ENCODE measurements at places on chromosomes 2 and 18.
A peak's percentile ranks its signal among the peaks of the same experiment; 100 is the strongest.

DNA sequence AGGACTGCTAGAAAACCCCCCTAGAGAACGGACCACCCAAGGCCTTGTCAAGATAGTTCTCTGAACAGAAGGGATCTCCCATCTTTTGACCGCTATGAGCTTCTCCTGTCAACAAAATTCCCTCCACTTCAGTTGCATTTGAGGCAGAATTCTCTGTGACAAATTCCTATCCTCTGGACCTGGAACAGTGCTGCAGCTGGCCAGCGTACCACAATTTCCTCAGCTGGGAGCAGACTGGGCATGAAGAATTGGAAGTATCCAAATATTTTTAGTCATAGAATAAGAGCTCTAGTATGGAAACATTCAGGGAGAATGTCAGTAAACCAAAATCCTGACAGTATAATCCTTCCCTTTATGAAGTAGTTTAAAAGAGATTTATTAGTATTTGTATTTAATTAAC is 147.1 kb upstream of the BOD1L2 start:
- no peak for DNase-seq

- DNase-seq: no peak
Measured at GRCh38 chr2:989781-990467, 39.3 kb downstream of the SNTG2 start.

DNA sequence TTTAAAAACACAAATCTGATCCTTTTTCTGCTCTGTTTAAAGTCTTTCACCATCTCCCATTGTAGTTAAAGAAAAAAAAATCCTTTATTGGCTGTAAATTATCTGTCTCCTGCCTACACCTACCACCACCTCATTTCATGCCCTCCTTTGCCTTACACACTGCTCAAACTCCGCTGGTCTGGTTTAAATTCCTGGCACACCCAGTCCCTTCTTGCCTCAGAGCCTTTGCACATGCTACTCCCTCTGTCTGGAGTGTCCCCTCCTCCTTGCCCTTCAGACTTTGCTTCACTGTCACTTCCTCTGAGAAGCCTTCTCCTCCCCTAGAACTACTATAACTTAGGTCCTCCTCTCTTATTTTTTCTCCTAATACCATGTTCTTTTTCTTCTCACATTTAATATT is 49.6 kb downstream of the OSBPL6 start:
- DNase-seq: no peak

- no peak for DNase-seq
Measured at GRCh38 chr18:45503990-45504389, 111.3 kb upstream of the SLC14A2 start.

DNA sequence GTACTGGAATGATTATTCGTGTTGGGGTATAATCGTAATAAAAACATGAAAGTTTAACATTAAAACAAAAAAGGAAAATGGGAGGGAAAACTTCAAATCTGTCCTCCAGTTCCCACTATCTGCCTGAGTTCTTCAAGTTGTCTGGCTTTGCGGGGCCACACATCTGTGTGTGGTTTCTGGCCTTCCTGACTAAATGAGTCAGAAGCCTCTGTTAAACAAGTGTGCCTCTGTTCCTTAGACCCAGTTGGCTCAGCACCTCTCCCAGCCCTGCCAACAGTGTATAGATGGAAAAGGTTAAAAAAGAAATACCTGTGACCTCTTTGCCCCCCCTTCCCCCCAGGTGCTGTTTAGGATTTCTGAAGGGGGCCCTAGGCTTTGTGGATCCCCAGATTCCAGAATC is 30.2 kb downstream of the XDH start:
- peak; percentile 69 for DNase-seq

GRCh38 chr2:225276207-225276606 is 123.3 kb upstream of the NYAP2 start:
- DNase-seq: no peak

DNA sequence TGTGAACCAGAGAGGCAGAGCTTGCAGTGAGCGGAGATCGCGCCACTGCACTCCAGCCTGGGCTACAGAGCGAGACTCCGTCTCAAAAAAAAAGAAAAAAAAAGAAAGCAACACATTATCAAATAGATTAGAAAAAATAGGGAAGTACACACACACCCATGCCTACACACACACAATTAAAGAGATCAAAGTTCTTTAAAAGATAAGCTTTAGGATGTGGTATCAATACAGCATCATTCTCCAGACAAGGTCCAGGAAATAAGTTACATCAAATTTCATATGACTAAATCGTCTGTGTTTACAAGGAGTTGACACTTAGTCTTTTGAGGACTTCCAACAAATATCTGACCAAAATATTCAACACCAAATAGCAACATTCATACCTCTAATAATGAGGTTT is 25.7 kb downstream of the PGAP1 start:
- no peak for DNase-seq

- peak; percentile 98 for DNase-seq
Measured at GRCh38 chr2:20067992-20068584, 16.7 kb upstream of the LAPTM4A start.

DNA sequence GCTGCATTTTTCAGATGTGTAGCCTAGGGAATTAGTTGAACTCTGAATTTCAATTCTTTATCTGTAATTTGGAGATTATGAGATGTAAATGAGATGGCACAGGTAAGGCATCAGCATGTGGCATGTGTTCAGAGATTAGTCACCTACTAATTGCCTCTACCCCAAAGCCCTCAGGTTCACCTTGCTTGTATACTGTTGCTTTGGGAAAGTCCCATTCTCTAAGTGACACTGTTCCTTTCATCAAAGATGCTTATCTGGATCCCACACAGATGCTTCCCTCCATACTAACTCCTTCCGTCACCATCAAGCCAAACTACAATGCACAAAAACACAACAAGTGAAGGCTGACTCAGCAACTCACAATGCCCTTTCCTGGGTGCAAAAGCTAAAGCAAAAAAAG is 143.7 kb downstream of the LRATD1 start:
- no peak for DNase-seq

DNA sequence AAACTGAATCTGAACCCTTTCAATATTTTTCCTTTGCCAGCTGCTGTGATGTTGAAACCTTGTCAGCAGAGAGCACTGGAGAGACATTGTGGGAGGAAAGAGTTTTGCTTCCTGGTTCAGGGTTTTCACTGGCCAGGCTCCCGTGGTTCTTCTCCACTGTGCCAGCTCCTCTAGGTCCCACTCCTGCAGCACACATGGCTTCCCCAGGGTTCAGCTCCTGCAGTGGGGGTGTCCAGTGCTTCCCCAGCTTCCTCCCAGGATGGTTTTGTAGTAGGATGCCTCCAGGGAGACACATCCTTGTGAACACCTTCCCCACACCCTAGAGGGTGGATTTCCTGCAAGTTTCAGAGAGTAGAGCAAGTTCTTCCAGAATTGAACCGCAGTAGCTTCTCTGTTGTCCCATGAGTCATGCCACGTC is 24.0 kb upstream of the SULT1C3 start:
- DNase-seq: no peak

- no peak for DNase-seq
Measured at GRCh38 chr2:199470672-199471442, 13.1 kb upstream of the SATB2 start.

DNA sequence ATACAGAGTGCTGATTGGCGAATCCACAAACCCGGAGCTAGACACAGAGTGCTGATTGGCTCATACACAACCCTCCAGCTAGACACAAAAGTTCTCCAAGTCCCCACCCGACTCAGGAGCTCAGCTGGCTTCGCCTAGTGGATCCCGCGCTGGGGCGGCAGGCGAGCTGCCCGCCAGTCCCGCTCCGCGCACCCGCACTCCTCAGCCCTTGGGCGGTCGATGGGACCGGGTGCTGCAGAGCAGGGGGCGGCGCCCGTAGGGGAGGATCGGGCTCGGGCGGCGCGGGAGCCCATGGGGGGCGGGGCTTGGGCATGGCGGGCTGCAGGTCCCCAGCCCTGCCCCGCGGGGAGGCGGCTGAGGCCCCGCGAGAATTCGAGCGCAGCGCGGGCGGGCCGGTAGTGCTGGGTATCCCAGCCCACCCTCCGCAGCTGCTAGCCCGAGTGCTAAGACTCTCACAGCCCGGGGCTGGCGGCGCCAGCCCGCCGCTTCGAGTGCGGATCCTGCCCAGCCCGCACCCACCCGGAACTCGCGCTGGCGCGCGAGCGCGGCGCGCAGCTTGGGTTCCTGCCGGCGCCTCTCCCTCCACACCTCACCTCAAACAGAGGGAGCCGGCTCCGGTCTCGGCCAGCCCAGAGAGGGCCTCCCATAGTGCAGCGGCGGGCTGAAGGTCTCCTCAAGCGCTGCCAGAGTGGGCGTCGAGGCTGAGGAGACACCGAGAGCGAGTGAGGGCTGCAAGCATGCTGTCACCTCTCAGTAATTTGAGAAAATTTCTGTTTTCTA is 75.5 kb upstream of the ATP5MC3 start:
- no peak for DNase-seq

DNA sequence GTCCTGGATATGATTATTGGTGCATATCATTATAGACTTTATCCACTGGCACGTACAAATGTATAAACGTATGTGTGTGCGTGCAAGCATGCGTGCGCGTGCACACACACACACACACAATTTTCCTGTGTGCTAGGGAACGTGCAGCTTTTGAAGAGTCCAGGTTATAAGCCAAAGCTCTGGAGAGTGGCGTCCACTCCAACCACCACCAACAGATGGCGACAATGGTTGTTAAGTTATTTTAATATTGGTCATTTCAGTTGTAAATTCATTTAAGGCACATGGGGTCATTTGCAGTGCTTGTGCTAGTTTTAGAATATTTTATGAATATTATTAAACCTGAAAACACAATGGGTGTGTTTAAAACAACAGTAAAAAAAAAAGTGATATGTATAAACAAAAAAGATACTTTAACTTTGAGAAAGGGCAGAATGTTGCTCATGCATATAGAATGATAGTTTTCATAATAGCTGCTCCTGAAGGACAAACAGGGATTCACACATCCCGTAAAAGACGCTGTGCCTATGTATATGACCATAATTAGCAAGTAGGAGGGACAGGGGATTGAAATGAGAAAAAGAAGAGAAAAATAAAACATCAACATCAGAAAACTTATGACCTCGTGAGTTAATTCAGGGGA is 124.2 kb upstream of the ITGB6 start:
- DNase-seq: no peak

GRCh38 chr2:120272763-120273481 is 20.3 kb downstream of the RALB start:
- no peak for DNase-seq

DNA sequence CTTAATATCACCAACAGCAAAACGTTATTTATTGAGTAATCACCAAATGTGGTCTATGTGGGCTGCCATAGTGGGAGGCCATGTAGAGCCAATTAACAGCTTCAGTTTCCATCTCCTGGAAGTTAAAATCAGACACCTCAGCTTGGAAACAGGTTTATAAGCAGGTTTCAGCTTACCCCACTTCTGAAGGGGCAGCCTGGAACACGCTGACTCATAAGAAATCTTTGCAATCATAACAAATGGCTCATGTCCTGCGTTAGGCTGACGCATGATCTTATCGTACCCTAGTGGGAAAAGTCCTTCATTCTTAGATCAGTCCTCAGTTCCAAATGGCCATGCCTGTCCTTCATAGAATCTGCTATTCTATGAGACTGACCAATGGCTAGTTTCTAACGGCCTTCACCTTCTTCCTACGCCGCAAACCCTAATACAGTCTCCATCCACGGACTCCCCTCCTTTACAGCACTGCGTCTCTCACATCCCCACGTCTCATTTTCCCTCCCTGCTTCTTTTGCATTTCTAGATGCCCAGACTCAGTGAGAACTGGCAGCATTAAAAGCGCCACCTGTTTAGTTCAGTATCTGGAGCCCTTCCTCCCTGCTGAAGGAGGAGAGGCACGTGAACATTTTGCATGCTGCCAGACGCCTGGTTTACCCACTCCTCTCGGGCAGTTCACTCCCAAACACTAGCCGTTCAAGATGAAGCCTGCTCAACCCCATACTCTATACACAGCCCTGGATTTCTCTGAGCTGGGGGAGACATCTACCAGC is 24.2 kb upstream of the BZW1 start:
- peak; percentile 75 for DNase-seq

GRCh38 chr2:143473216-143473615 is 344.0 kb downstream of the ARHGAP15 start:
- DNase-seq: peak; percentile 19

DNA sequence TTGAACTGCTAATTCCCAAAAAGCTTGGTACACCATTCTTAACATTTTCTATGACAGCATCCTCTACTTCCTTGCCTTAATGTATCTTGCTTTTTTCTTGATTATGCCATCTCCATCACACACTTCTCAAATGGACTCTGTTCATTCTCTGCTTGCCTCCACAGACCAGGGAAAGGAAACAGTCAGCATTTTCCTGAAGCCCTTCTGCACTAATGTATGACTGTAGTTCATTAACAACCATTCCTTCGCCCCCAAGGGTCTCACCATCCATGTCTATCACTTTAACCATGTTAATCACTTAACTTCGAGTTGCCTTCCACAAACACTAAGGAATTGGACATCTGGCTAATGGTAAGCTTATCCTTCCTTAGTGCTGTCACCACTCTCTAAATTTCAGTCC is 54.8 kb downstream of the COBLL1 start:
- DNase-seq: no peak

- no peak for DNase-seq
Measured at GRCh38 chr2:166230024-166230723, 102.4 kb upstream of the SCN1A start.

GRCh38 chr2:132824716-132825115 is 154.7 kb upstream of the LYPD1 start:
- peak; percentile 33 for DNase-seq

GRCh38 chr2:135230150-135230549 is 178.1 kb downstream of the RAB3GAP1 start:
- DNase-seq: no peak

DNA sequence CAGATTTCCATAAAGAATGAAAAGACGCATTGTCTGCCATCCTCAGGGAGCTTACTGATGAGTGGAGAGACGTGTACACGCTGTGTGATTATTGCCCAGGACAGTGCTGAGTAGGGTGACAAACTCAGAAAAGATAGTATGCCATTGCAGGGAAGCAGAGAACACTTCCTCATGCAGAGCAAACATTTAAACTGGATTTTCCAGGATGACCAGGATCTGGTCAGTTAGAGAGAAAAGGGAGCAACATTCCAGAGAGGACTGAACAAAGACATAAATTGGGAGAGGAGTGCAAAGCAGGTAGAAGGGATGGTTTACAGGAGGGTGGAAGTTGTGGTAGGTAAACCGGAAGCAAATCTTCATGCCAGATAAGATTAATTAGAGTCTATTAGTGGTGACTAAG is 2.3 kb downstream of the SLC9A2 start:
- no peak for DNase-seq

- DNase-seq: no peak
Measured at GRCh38 chr2:118856330-118856977, 9.0 kb upstream of the EN1 start.

- DNase-seq: no peak
Measured at GRCh38 chr2:239762106-239762505, 263.0 kb downstream of the NDUFA10 start.

All from BJ (cell line).